Fibroblast of lung (primary cell): ENCODE measurements at places on chromosomes 4 and X. TPM values are rescaled to one million over a fixed set of nuclear protein-coding genes. Genes with fewer than 3 reads are reported as not detected.
A peak's percentile ranks its signal among the peaks of the same experiment; 100 is the strongest.

Gene FAM53A
- 0.77 and 0.99 TPM in 2 replicates for total RNA-seq

Gene MAGEA2
- total RNA-seq, result not detected in 2 replicates

Gene DYNLT3
- 35.7 and 80.6 TPM in 2 replicates for total RNA-seq

Gene CXCL11
- not detected in 2 replicates for total RNA-seq

Gene SYTL5
- under 0.01 and 1.5 TPM in 2 replicates for total RNA-seq

Gene SH2D1A
- not detected in 2 replicates for total RNA-seq

GRCh38 chr4:129092631-129093190 is 628 bp downstream of the SCLT1 start:
- DNase-seq, result peak; percentile 16

GRCh38 chr4:105966051-105966450 is 70.8 kb downstream of the NPNT start:
- peak; percentile 44 for DNase-seq

GRCh38 chrX:44282753-44283152 is 60.7 kb downstream of the EFHC2 start:
- no peak for DNase-seq

DNA sequence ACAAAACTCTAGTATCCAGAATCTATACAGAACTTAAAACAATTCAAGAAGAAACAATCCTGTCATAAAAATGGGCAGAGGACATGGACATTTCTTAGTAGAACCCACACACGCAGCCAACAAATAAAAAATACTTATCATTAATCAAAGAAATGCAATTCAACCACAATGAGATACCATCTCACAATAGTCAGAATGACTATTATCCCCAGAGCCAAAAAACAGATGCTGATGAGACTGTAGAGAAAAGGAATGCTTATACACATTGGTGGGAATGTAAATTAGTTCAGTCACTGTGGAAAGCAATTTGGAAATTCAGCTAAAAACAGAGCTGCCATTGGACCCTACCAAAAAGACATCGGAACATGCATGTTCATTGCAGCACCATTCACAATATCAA is 37.9 kb downstream of the RAB40AL start:
- DNase-seq, result no peak

GRCh38 chrX:132200976-132201375 is 18.3 kb downstream of the RAP2C start:
- no peak for DNase-seq

GRCh38 chr4:140131675-140132229 is 22.2 kb downstream of the MAML3 start:
- no peak for DNase-seq

DNA sequence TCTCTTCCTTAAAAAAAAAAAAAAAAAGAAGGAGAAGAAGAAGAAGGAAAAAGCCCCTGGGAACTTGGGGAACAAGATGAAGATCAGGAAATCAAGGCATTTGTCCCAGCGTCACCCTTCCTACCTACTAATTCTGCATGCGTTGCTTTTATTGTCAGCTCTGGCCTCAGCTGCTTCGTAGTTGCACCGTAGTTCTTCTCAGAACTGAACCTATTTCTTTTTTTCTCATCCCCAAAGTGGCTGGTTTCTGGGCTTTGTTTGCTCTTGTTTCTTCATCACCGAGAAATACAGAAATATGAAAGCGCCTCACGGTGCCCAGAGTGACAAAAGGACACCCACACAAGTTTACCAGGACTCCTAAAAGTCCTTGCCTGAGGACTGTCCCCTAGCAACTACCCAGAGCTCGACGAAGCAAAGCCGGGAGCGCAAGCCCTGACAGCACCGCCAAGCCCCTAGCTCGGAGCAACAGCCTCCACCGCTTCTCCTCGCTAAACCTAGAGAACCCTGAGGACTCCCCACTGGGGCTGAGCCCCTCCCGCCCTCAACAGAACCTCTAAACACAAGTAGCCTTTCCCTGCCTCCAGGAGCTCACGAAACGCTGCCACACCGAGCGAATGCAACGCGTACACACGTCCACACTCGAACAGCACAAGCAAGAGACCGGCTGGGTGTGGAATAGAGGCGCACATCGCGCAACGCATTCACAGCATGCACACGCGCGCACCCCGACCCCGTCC is 710 bp downstream of the PRKG2 start:
- peak; percentile 54 for DNase-seq

- peak; percentile 23 for DNase-seq
Measured at GRCh38 chr4:112889619-112890527, 159.6 kb upstream of the ANK2 start.

DNA sequence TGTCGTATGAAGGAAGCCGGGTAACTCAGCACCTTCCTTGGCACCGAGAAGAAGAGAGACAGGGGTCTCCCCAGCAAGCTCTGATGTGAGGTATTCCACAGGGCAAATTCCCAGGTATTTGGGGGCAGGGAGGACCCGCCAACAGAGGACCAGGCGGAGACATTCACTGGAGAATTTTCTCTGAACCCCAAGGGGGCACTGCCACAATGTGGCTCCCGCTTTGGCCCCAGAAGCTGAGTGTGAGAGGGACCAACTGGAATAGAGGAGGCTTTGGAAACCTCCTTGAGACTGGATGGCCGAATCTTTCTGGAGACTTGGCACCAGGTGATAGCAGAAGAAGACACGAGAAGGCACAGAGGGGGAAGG is 735 bp upstream of the GABRE start:
- DNase-seq, result no peak

DNA sequence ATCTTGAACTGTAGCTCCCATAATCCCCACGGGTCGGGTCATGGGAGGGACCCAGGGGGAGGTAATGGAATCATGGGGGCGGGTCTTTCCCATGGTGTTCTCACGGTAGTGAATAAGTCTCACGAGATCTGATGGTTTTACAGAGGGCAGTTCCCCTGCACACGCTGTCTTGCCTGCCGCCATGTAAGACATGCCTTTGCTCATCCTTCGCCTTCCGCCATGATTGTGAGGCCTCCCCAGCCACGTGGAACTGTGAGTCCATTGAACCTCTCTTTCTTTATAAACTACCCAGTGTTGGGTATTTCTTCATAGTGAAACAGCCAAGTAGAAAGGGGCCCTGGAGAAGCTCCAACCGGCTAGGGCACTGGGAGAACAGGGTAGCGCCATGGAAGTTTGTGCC is 12.3 kb downstream of the CTAG1A start:
- DNase-seq, result no peak

DNA sequence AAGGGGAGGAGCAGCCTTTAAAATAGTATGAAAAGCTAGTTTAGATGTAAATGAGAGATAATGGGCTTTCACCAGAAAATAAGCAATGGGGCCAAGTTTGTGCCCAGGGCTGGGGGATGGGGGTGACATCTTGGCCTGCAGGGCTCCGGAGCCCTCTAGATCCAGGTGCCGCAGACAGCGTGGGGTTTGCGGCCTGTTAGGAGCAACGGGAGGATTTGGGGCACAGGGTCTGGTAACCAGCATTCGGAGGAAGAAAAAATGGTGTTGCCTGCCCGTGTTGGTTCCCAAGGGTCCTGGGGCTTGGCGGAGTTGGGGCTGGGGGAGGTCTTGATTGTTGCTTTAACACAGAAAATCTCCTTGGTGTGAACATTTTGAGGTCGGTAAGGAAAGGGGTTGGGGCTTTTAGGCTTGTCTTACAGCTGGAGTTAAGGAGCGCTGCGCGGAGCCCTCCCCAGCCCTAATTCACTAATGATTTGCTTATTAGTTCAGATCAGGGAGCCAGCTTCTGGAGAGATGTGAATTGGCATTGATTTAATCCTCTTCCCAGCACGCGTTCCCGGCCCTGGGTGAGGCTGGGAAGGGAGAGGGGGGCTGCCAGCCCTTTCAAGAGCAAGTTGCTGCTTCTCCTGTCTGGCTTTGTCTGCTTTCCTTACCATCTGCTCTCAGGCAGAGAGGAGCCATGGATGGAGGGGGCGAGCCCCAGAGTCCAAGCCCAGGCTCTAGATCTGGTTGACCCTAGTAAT is 443.4 kb downstream of the BCOR start:
- no peak for DNase-seq

DNA sequence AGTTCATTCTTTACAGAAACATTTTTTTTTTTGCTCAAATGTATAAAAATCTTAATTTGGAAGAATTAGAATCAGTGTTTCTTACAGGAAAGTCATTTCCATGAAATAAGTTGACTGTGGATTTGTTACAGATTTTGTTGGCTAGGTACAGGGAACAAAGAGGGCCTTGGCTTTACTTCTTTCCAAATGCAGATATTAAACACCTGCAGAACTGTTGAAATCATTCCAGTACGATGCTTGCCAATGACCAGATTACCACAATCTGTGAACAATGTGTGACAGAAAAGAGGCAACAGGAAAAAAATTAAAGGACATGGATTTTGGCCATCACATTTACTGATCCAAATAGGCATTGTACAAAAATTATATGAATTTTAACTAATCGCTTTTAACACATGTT is 70.8 kb downstream of the ANXA10 start:
- no peak for DNase-seq

- no peak for DNase-seq
Measured at GRCh38 chrX:112048707-112049106, 33.9 kb downstream of the TRPC5 start.
